ENCODE measurements at places on chromosomes 11 and 22.

- DNase-seq = no peak
Measured at GRCh38 chr11:79956061-79956460, 515.2 kb upstream of the TENM4 start.

DNA sequence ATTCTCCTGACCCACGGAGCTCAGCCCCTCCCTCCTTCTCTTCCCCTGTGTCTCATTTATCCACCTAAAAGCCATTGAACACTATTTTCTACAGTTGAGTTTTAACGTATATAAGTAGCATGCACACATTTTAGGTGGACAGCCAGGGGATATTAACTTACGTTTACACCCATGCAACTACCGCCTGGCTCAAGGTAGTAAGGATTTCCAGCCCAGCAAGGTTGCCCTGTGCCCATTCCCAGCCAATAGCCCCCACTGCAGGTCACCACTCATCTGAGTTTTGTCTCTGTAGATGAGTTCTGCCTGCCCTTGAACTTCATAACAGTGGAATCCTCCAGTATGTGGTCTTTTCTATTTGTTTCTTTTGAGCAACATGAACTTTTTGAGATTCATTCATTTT lies 65.4 kb downstream of the SMIM38 start:
- no peak for DNase-seq

GRCh38 chr11:102276362-102276761 lies 40.9 kb upstream of the BIRC3 start:
- no peak for DNase-seq

DNA sequence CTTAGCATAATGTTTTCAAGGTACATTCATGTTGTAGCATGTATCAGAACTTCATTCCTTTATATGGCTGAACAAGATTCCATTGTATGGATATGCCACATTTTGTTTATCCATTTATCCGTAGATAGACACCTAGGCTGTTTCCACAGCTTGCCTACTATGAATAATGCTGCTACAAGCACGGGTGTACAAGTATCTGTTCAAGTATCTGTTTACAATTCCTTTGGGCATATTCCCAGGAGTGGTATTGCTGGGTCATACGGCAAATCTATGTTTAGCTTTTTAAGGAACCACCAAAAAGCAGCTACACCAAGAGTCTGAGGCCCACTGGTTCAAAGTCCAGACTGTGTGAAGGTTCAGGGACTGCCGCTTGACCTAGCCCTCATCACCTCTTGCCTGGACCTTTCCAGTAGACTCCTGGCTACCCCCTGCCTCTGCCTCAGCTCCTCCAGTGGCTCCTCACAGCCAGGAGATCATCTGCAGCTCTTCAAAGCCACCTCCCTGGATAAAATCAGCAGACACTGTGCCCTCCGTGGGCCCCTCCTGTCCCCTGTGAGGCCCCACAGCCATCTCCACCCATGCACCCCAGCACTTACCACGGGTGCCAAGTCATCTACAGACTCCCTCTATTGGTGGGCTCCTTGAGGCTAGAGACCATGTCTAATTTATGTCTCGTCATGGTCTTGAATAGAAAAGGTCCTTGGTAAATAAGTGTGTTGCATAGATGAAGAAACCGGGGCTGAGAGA lies 160.3 kb downstream of the MN1 start:
- no peak for DNase-seq

GRCh38 chr11:18088366-18088765 lies 17.5 kb downstream of the SAAL1 start:
- no peak for DNase-seq

DNA sequence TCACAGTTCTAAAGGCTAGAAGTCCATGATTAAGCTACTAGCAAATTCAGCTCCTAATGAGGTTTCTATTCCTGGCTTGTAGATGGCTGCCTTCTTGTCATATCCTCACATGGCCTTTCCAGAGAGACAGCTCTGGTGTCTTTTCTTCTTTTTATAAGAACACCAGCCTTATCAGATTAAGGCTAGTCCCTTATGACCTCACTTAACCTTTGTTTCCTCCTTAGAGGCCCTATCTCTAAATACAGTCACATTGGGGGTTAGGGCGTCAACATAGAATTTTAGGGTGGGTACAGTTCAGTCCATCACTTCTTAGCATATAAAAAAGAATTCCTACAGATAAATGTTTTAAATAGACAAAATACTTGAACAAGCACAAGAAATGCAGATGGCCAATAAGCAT lies 18.2 kb upstream of the CLPB start:
- DNase-seq = no peak

GRCh38 chr11:105918600-105918999 lies 103.4 kb downstream of the MSANTD4 start:
- no peak for DNase-seq

GRCh38 chr11:8060801-8061554 lies 20.0 kb upstream of the TUB start:
- no peak for DNase-seq

DNA sequence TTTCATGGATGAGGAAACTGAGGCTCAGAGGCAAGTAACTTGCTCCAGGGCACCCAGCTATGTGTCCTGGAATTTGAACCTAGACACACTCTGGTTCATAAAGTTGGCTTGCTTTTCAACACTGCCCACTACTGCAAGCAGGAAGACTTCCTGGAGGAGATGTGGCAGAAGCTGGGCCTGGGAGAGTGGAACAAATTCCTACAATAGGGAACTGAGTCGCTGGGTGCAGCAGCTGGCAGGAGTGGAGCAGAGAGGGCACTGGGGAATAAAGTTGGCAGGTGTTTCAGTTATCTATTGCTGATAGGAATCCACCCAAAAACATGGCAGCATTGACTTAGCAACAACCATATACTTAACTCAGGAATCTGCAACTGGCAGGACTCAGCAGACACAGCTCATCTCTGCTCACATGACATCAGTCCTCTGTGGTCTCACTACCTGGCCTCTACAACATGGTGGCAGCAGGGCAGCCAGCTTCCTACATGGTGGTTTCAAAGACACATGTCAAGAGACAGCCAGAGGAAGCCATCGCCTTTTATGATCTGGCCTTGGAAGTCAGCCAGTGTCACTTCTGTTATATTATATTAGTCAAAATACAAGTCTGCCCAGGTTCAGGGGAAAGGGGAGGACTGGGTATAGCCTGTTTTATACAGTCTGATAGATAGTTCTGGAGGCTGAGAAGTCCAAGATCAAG lies 10.6 kb upstream of the CARD10 start:
- no peak for DNase-seq

DNA sequence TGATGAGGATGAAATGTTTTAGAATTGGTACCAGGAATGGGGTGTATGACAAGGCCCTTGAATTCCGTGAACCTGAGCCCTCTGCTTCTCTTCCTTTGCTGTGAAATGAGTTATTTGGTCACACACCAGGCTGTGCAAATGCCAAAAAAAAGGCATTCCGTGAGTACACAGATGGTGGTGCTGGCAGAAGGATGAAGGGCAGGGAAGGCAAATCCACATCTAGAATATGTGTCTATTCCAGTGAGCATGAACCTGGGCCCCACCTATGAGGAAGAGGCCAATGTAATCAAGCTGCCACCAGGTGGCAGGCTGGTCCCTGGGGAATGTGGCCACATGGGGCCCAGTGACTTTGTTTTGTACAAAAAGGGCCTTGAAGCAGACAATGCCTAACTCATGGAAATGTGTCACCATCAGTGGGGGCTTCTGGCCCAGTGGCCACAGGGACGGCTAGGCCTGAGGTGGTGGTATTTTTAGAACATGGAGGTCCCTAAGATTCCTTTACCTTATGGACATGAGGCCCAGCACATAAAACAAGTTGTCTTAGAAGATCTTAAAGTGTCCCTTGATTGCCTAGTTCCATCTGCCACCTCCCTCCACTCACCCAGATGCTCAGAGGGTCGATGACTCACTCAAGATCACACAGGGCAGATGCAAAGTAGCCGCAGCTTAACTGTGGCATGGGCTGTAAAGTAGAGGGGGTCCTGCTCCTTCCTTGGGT lies 3.9 kb upstream of the RNF215 start:
- peak; percentile 74 for DNase-seq

GRCh38 chr11:128725630-128726319 lies 31.9 kb downstream of the FLI1 start:
- no peak for DNase-seq

GRCh38 chr11:9060700-9061111 lies 30.7 kb downstream of the SCUBE2 start:
- DNase-seq = peak; percentile 59

GRCh38 chr11:32331792-32332191 lies 103.5 kb downstream of the WT1 start:
- DNase-seq = no peak

GRCh38 chr11:62410972-62411371 lies 7.9 kb upstream of the SCGB1A1 start:
- DNase-seq = no peak

GRCh38 chr11:93969925-93970922 lies 50.9 kb upstream of the HEPHL1 start:
- no peak for DNase-seq

GRCh38 chr11:44400431-44400830 lies 90.5 kb upstream of the ALX4 start:
- DNase-seq = no peak

DNA sequence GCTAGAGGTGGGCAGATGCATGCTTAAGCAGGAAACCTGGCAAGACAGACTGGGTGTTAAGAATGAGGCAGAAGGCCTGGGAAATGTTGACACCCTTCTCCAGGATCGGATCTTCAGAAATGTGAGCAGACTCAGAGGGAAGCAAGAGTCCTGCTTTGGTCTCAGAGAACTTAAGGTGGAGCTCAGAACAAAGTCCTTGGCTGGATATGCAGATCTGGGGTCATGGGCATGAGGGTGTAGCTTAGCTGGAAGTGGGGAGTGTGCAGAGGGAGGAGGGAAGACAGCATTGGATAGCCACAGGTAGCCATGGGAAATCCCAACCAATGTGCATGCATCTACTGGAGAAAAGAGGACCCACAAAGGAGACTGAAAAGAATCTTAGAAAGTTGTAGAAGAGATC lies 58.6 kb upstream of the CDON start:
- DNase-seq = no peak

- DNase-seq = no peak
Measured at GRCh38 chr11:123544631-123545375, 109.6 kb downstream of the SCN3B start.

DNA sequence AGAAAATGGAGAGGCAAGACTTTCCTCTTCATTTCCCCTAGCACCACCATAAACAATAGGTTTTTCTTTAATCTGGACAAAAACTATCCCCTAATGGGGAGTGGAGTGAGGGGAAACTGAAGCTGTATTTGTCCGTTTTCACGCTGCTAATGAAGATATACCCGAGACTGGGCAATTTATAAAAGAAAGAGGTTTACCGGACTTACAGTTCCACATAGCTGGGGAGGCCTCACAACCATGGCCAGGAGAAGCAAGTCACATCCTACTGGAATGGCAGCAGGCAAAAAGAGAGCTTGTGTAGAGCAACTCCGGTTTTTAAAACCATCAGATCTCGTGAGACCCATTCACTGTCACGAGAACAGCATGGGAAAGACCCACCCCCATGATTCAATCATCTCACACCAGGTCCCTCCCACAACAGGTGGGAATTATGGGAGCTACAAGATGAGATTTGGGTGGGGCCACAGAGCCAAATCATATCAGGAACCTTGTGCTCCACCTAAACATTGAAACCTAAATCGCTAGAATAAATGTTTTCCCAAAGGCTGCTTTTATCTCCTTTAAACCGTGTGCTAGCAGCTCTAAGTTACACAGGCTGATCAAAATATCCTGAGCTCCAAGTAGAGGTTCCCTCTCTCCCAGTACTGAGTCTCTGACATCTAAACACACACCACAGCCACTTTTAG lies 4.3 kb downstream of the UBQLN3 start:
- no peak for DNase-seq

Data from stimulated activated CD8-positive, alpha-beta memory T cell treated with anti-CD3 and anti-CD28 coated beads, Interleukin-2, amount 100 ng/mL, for 48 hours (primary cell).